SW 1271 (cell line): ENCODE measurements at places on chromosomes 12 and 14.
A peak's percentile ranks its signal among the peaks of the same experiment; 100 is the strongest.

DNA sequence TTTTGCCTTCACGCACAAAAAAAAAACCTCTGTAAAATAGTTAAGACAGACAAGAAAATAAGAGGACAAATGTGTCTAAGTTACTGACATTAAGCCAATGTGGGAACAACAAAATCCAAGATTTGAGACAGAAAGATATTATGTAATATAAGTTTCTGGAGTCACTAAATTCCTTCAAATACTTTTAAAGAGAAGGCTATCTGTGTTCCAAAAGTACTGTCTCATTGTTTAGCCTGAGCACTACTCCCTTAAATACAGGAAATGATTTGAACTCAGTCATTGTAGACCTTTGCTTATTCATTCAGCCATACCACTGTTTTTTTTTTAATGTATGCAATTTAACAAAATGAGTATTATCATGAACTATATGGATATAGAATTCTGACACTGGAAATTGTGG, 82.7 kb upstream of the KITLG start:
- DNase-seq, result no peak

DNA sequence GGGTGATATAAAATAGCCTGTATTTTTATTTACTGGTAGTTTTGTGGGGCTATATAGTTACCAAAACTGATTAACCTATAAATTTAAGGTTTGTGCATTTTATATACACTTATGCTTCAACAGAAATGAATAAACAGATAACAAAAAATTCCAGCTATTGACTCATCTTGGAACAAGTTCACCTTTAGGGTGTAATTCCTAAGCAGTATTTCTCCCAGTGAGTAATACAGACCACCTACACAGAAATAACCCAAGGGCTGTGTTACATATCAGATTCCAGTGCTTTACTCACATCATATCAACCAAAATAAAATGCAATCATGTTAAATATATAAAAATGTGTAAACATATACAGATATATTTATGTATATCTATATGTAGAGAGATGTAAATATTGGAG, 345.6 kb downstream of the ADAMTS20 start:
- DNase-seq, result no peak

- no peak for DNase-seq
Measured at GRCh38 chr12:121581686-121582429, 1.0 kb upstream of the KDM2B start.

GRCh38 chr12:19893514-19893913, 454.2 kb downstream of the AEBP2 start:
- DNase-seq, result peak; percentile 15

GRCh38 chr12:105091476-105092206, 7.4 kb upstream of the ALDH1L2 start:
- DNase-seq, result no peak

- no peak for DNase-seq
Measured at GRCh38 chr14:66104486-66104885, 381.7 kb upstream of the CCDC196 start.

DNA sequence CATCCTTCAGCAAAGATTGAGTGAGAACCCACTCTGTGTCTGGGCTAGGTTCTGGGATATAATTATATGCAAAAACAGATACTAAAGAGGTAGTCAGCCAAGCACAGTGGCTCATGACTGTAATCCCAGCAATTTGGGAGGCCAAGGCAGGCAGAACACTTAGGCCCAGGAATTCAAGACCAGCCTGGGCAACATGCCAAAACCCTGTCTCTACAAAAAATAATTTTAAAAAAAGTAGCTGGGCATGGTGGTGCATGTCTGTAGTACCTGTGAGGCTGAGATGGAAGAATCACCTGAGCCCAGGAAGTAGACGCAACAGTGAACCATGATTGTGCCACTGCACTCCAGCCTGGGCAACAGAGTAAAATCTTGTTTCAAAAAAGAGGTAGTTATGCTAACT, 237.5 kb upstream of the HMGA2 start:
- DNase-seq, result no peak

DNA sequence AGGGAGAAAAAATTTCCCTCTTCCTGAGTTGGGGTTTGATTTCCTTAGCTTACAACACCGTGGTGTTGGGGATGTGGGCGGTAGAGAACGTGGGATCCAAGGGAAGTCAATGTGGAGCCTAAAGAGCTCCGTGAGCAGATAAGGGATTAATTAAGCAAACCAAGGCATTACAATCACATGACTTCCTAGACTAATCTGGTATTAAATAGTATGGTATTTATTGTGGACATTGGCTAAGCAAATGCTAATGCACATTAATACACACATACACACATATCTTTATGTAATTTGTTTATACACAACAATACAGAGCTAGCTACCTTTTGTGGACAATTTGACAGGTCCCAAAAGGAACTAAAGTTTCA, 791 bp upstream of the RNF41 start:
- no peak for DNase-seq
